ENCODE measurements at places on chromosomes 3 and 15.

DNA sequence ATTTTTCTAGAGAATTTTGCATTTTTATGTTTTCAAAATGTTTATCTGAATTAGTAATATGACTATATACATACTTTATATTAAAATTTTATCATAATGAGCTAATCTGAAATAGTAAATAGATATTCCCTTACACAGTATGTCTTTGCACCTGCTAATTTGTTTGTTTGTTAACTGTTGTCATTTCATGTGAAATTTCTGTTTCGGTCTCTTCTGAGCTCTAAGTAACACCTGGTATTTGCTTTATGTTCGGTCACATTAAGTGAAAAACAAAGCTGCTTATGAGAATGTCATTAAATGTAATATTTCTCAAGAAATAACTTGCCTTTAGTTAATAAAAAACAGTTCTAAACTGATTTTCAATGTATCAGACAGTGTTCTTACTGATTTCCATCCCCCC is 61.1 kb downstream of the FNDC3B start:
- no peak for DNase-seq

- DNase-seq, result no peak
Observed at GRCh38 chr3:156431334-156432124, 123.4 kb downstream of the SSR3 start.

GRCh38 chr15:91839867-91840266 is 13.6 kb upstream of the SLCO3A1 start:
- DNase-seq, result no peak

- DNase-seq, result no peak
Observed at GRCh38 chr15:64694816-64695215, 80.6 kb downstream of the RBPMS2 start.

DNA sequence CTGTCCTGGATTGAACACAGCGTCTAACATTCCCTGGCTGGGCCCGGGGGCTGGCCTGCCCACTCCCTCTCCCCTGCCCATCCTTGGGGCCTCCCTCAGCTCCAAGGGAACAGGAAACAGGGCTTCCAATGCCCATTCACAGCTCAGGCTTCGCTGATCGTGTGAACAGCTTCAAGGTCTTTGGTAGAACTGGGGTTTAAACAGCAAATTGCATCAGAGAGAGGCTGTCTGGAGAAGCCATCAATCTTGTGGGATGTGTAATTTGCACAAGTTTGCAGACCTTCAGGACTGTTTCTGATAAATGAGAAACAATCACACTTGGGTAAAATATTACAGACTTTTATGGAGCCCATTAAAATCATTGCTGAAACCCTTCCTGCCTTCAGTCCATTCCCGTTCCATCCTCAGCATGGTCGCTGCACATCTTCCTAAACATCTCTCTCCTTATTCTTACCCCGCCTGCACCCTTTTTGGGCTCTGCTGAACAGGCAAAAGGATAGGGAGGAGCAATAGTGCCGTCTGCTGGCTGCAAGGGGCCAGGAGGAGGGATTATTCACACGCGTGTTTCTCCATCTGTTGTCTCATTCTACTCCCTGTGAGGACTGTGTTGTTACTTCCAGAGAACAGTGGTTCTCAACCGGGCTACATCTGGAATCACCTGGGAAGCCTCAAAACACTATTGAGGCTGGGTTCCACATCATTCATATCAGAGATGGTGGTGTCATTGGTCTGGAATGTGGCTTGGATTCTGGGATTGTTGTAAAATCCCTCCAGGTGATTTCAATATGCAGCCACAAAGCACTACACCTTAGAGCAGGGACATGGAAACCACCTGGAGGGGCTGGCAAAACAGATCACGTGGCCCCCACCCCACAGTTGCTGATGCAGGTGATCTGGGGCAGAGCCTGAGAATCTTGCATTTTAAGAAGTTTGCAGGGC is 116.3 kb downstream of the CLSTN2 start:
- DNase-seq, result no peak

DNA sequence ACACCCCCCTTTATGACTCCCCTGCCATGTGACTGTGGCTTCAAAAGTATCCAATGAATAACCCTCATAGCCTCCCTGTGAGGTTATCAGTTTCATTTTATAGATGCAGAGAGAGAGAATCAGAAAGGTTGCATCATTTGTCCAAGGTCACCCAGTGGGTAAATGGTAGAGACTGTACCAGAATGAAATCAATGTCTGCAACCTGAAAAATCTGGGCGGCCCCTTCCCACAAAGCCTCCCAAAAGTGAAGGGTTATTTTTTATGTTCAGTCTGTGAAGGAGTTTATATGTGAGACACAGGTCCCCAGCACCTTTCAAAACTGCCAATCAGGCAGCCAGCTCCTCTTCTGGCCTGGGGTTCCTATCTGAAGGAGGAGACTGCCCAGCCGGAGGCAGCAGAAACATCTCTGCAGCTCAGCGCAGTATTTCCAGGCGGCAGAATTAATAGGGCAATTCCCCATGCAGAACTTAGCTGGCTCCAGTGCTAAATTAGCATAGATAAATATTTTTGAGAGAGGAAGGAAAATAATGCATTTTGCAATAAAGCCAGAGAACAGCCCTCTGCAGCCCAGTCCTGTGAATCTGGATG is 130.8 kb upstream of the PRR20G start:
- no peak for DNase-seq

GRCh38 chr3:105352976-105353375 is 13.7 kb upstream of the ALCAM start:
- no peak for DNase-seq

DNA sequence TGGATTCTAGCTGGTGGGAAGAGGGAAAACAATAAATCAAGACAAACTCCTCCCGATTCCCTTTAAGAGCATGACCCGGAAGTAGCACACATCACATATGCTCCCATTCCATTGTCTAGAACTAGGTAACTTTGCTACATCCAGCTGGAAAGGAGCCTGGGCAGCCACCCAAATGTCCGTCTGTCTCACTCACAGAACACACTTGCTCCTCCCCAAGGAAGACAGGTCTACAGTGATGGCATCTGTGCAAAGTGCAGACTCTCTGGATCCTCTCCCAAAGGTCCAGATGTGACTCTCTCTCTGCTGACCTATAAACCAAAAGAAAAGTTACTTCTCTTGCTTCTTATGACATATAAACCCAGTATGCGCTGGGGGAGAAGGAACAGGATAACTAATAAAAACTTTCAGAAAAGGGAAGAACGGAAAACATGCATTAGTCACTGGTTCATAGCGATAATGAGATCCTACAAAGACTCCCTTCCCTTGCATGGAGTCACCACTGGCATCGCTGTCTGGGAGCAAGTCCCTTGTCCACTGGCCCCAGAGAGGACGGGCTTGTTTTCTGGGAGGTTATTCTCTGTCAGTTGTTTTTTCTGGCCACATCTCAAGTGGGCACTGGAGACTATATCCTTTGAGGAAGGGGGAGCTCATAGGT is 29.8 kb upstream of the EPHB3 start:
- no peak for DNase-seq

DNA sequence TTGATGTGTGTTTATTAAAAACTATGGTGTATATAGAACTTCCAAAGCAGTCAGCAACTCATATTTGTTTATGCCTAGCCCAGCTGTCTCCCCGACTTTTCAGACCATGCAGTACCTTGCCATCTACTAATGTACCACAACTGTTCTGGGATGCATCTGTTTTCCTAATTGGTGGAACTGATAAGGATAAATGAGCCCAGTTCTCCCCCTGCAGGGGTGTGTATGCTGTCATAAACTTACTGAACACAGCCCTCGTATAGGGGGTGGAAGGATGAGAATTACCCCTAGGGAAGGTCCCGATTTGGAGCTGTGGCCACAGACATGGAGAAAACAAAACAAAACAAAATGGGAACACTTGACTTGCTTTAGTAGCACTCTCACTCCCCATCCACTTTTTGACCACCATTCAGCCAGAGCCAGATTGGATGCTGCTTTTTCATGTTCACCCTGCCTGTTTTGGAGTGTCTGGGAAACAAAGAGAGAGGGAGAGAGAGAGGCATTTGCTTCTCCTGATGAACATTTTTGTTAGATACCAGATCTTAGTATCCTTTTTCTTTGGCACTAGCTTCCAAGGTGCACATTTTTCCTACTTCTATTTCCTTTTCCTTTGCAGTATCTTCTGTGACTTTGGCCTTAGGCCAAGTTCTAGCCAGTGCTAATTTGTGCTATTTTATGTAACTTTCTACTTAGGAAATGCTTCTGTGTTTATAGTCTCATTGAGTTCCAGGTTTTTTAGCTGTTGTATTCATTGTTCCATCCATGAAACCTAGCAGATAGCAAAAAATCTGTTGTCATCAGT is 29.1 kb downstream of the CADM2 start:
- DNase-seq, result no peak

- no peak for DNase-seq
Observed at GRCh38 chr15:67865766-67866165, 25.9 kb upstream of the RNU6-1 start.

DNA sequence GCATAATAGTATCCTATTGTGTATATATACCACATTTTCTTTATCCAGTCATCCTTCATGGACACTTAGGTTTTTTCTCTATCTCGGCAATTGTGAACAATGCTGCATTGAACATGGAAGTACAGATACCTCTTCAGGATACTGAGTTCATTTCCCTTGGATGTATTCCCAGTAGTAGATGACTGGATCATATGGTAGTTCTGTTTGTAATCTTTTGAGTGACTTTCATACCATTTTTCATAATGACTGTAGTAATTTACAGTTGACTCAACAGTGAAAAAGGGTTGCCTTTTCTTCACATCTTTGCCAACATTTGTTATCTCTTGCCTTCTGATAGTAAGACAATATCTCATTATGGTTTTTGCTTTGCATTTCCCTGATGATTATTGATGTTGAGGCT is 21.8 kb downstream of the MYH15 start:
- DNase-seq, result no peak

DNA sequence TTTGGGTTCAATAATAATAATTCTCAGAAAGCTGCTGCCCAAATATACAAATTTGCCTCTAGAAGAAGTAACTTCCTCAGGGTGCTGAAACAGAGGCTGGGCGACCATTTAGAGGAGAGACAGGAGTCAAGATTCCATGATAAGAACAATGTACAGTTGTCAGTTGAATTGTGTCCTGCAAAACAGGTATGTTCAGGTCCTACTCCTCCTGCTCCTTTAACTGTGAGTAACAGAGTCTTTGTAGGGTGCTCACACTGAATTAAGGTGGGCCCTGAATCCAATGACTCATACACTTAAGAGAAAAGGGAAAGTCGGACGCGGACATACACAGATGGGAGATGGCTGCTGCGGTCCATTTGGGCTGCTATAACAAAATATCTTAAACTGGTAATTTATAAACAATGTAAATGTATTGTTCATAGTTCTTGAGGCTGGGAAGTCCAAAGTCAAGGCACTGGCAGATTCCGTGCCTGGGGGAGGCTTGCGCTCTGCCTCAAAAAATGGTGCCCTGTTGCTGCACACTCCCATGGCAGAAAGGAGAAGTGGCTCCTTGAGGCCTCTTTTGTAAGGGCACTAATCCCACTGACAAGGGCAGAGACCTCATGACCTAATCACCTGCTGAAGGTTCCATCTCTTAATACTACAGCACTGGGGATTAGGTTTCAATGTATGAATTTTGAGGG is 55.1 kb downstream of the MB21D2 start:
- no peak for DNase-seq

DNA sequence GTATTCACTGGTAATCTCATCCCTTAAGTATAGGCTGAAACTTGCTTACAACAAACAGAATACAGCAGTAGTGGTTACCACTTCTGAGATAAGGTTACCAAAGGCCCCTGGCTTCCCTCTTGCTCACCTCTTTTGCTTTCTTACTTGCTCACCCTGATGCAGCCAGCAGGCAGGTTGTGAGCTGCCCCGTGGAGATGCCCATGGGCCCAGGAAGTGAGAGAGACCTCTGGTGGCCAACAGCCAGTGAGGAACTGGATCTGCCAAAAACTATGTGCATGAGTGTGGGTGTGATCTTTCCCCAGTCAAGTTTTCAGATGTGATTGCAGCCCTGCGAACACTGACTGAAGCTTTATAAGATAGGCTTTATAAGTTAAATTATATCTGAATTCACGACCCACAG is 48.7 kb downstream of the NMNAT3 start:
- peak; percentile 1 for DNase-seq

- DNase-seq, result no peak
Observed at GRCh38 chr3:63470745-63471144, 181.7 kb upstream of the SNTN start.

DNA sequence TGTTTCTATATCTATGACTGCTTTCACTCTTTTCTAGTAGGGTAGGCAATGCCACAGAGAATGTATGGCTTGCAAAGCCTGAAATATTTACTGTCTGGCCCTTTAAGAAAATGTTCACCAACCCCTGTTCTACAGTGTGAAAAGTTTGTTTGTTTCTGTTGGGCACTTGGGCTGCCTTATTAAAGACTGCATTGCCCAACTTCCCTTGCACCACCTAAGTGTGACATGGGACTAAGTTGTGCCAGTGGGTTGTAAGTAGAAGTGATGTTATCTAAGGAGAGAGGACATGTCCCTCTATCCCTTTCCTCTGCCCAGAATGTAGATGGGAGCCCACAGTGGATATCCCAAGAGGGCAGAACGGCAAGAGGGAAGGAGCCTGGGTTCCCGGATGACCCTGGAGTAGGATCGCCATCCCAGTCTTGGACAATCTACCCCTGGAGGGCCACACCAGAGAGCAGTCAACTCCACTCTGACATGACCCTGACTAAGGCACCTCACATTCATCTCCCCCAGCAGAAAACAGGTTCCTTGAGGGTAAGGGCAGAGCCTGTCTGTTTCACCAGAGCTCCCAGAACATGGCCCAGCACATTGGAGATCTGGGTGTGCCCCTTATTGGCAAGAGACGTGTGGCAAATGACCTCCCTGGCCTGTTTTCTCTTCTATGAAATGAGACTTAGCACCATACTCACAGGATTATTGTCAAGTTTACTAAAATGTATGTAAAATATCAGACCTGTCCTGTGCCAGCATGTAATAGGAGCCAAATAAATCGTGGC is 138.8 kb downstream of the SMAD6 start:
- DNase-seq, result no peak

- DNase-seq, result no peak
Observed at GRCh38 chr3:180633722-180634121, 31.8 kb downstream of the TTC14 start.

GRCh38 chr3:134505485-134505884 is 19.6 kb downstream of the CEP63 start:
- DNase-seq, result no peak

GRCh38 chr3:124691599-124691998 is 38.7 kb upstream of the UMPS start:
- DNase-seq, result no peak

DNA sequence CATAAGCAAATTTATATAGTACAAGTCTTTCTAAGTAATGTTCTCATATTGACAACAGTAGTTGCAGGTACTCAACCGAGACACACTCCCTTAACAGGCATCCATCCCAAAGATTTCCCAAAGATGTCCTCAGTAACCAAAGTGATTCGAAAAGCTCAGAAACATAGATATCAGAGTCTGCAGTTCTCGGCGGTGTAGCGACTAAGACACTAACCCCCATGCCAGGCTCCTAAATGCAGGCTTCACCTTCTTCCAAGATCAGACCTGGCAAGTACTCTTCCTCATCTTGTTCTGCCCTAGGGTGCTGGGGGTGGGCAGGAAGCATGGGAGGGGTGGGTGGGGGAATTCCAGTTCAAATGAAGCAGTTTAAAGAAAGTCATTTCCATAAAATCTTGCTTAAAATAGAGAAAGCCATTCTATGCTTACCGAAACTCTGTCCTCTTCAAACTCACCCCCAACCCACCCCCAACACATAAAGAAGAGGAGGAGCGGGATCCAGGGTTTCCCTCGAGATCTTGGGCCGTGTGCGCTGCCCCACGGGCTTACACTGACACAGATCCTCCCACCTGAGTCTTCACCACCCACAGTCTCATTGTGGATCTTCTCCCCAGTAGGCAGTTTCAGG is 59.0 kb upstream of the BCL6 start:
- DNase-seq, result no peak

All from activated T-cell treated with anti-CD3 and anti-CD28 coated beads for 48 hours (primary cell).